ENCODE measurements at places on chromosomes 12 and 14. TPM values are rescaled to one million over a fixed set of nuclear protein-coding genes. Genes with fewer than 3 reads are reported as not detected.
A peak's percentile ranks its signal among the peaks of the same experiment; 100 is the strongest.

STON2 gene
- 14.0 TPM for total RNA-seq

SENP1 gene
- total RNA-seq, result 45.0 TPM

RFX4 gene
- total RNA-seq, result 2.2 TPM

PLA2G1B gene
- total RNA-seq, result not detected

RIPK3 gene
- total RNA-seq, result 5.3 TPM

ZNF385A gene
- 14.9 TPM for total RNA-seq

HECTD4 gene
- 37.3 TPM for total RNA-seq

SPTB gene
- 25.0 TPM for total RNA-seq

PLEKHA5 gene
- total RNA-seq, result 48.2 TPM

PLEKHH1 gene
- total RNA-seq, result 3.4 TPM

KSR2 gene
- total RNA-seq, result 0.72 TPM

AQP6 gene
- total RNA-seq, result 0.48 TPM

RPGRIP1 gene
- total RNA-seq, result not detected

ENDOU gene
- total RNA-seq, result 2.9 TPM

DNA sequence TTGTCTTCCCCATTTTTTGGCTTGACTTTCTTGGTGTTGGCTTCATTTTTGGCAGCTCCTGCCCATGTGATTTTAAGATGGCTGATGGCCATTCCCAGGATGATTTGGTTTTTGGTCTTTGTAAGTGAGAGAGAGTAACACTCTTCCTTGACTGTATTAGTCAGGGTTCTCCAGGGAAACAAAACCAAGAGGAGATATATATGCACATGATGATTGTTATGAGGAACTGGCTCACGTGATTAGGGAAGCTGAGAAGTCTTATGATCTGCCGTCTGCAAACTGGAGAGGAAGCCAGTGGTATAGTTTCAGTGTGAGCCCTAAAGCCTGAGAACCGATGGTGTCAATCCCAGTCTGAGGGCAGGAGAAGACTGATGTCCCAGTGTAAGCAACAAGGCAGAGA lies 146.6 kb downstream of the NRXN3 start:
- no peak for DNase-seq

GRCh38 chr14:88597601-88598000 lies 34.8 kb downstream of the ZC3H14 start:
- DNase-seq, result no peak

DNA sequence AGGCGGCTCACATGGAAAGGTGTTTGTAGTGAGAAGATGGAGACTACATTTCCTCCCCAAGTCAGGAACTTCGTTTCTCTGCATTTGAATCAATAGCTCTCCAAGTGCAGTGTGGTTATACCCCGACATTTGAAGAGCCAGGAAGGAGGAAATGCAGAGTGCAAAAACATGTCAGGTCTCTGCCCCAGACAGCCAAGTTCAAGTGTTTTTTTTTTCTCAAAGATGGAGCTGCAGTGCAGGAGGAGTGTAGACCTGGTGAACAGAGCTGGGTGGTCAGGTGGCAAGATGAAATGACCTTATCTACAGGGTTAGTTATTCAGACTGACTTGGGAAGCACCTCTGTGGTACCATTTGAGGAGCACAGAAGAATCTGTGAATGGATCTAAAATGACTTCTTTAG lies 21.3 kb downstream of the MLXIP start:
- no peak for DNase-seq

GRCh38 chr12:6465467-6466183 lies 4.9 kb downstream of the VAMP1 start:
- DNase-seq, result peak; percentile 78

DNA sequence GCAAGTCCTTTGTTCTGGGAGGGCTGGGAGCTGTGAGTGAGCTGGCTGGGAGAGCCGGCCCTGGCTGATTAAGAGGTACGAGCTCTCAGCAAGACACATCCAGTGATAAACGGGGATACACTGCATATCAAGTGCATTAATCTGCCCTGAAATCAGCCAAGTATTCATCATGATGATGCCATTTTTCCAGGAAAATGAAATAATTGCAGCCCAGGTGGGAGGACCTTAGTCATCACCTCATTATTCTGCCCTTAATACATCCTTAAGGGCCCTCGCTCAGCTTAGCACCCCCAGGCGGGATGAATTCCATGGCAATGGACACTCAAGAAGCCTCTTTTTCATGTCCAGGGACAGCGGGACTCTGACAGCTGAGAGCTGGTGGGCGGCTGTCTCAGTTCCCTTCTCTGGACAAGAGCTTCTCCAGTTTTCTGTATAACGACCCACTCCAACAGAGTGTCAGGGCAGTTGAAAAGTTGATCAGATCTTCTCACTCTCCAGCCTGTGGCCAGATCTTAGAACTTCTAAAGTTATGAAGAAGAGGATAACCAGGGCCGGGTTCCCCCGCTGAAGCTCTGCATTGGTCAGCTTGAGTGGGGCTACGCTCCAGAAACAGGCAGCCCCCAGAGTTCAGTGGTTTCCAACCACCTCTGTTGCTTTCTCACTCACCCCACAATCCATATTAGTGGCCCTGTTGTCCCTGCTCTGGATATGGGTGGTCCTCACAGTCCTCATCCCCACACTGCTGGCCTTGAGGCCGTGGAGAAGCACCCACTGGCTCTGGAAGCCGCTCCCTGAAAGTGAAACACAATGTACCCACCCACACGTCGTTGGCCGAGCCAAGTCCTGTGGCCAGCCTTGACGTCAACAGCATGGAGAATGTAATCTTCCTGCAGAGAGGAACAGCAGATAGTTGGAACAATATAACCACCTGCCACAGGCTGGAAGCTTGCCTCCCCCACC lies 306.2 kb upstream of the DIO3 start:
- DNase-seq, result peak; percentile 42

- DNase-seq, result peak; percentile 69
Observed at GRCh38 chr12:105084251-105085250, at the start of gene ALDH1L2. Gene ALDH1L2, minus strand, starts transcription at chr12:105084458. Its CDS starts 22 bp downstream, at chr12:105084436.

- no peak for DNase-seq
Observed at GRCh38 chr14:80350707-80351106, 139.4 kb upstream of the DIO2 start.

DNA sequence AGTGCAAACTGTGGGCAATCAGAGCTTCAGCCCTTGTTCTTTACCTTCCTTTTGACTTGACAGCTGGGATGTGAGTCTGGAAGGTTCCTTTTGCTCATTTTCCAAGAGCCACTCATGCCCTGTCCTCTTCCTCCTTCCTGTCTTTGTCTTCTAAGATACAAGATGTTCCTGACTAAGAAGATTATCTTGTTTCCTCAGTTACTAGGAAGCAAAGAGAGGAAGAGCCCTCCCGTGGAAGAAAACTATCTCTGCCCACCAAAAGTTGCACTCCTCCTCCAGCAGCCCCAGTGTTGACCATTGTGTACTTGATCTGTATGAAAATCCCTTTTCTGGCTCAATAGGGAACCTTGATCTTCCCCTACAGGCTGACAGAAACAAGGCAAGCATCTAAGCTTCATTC lies 138.0 kb downstream of the C12orf75 start:
- no peak for DNase-seq

DNA sequence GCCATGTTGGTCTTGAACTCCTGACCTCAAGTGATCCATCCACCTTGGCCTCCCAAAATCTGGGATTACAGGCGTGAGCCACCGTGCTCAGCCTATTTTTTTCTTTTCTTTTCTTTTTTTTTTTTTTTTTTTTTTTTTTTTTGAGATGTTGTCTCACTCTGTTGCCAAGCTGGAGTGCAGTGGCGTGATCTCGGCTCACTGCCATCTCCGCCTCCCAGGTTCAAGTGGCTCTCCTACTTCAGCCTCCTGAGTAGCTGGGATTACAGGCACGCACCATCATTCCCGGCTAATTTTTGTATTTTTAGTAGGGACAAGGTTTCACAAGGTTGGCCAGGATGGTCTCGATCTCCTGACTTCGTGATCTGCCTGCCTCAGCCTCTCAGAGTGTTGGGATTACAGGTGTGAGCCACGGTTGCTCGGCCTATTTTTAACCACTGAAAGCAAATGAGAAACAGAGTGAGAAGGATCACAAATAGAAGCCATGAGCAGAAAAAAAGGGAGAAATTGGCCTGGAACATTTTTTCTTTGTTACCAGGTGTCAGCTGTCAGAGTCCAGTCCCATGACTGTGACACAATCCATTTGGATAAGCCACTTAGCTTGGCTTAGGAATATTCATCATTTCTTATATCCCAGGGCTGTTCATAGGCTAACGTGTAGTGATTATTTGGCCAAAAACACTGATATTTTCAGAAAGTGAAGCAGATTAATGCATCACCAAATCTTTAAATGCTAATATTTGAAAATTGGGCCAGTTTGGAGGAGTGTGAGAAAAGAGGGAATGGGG lies 7.9 kb upstream of the NFKBIA start:
- DNase-seq, result no peak

- peak; percentile 8 for DNase-seq
Observed at GRCh38 chr14:53716578-53716977, 240.0 kb downstream of the BMP4 start.

- DNase-seq, result no peak
Observed at GRCh38 chr14:22888662-22889061, 5.6 kb downstream of the REM2 start.

DNA sequence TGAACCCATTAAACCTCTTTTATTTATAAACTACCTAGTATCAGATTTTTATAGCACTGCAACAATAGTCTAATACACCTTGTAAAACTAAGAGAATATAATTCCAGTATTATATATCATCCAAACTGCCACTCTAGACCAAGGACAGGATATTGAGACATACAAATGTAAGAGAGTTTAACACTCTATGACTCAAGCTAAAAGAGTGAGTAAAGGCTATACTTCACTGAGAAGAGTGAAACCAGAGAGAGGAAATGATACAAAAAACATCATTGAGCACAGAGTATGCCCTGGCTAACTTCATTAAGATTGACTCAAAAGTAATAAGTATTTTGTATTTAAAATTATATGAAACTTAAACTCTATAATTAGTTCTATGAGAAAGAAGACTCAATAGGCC lies 1951.9 kb upstream of the SEL1L start:
- DNase-seq, result no peak

DNA sequence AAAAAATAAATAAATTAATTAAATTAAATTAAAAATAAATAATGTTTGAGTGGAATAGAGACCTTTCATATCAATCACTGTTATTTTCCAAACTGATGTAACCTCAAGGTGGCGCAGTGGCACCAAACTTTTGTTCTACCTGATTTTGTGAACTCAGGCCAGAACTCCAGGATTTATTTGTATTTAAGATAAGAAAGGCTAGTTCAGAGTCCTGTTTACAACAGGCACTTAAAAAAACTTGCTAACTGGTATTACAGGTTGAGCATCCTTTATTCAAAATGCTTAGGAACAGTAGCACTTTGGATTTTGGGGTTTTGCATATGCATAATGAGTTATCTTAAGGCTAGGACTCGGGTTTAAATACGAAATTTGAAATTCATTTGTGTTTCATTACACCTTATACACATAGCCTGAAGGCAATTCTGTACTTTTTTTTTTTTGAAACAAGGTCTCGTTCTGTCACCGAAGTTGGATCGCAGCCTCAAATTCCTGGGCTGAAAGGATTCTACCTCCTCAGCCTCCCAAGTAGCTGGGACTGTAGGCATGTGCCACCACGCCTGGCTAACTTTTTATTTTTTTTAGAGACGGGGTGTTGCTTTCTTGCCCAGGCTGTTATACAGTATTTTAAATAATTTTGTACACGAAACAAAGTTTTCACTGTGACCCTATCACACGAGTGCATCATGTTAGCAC lies 32.4 kb downstream of the YY1 start:
- DNase-seq, result peak; percentile 18

GRCh38 chr14:56666716-56667115 lies 87.1 kb downstream of the TMEM260 start:
- no peak for DNase-seq

GRCh38 chr14:94392510-94392935 lies 4.1 kb upstream of the SERPINA1 start:
- peak; percentile 41 for DNase-seq

DNA sequence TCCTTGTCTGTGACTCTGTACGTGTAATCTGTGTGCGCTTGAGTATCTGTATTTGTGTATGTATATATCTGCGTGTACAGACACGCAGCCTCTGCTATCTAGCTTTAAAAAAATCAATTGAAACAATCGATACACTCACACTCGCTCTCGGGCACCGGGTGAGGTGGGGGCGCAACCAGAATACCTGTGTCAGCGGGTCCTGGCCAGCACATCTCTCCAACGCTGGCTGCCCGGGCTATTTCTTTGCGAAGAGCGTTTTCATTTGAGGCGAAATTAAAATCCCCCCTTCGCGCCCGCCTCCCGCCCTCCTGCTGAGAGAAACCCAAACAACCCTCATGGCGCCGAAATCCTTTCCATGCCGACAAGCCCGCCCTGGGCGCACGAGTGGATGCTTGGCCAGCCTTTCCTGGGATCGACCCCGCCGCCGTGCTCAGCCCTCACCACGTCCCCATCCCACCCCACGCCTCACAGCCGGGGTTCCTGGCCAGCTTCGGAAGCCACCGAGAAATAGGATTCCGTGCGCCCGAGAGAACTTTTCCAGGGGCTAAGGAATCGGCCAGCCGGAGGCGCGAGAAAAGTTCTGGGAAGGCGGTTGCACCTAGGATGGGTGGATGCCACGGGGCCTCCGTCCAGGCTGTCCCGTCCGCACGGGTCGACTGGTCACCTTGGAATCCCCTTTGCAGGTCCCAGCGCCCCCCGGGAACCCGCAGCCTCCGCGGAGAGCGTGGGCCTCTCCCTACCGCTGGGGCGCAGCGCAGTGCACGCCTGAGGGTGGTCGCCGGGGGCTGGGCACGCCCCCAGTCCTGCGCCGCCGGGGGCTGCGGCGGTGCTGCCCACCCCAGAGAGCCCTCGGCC lies 1.0 kb downstream of the ZDHHC22 start:
- no peak for DNase-seq

DNA sequence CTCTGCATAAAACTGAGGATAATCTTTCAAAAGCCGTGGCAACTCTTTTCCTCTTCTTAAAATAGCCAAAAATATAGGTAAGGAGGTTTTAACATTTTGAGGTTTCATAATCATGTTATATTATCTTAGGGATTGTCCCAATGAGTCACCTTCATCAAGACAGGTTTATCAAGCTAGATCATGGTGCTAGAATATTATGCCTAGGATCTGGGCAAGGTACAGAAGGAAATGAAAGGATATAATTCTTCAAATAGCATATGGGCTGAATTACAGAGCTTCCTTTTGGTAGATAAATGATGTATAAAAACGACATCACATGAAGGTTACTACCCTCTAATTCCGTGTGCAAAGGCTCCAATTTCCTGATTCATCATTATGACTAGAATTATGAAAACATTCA lies 28.6 kb upstream of the TBC1D15 start:
- no peak for DNase-seq

DNA sequence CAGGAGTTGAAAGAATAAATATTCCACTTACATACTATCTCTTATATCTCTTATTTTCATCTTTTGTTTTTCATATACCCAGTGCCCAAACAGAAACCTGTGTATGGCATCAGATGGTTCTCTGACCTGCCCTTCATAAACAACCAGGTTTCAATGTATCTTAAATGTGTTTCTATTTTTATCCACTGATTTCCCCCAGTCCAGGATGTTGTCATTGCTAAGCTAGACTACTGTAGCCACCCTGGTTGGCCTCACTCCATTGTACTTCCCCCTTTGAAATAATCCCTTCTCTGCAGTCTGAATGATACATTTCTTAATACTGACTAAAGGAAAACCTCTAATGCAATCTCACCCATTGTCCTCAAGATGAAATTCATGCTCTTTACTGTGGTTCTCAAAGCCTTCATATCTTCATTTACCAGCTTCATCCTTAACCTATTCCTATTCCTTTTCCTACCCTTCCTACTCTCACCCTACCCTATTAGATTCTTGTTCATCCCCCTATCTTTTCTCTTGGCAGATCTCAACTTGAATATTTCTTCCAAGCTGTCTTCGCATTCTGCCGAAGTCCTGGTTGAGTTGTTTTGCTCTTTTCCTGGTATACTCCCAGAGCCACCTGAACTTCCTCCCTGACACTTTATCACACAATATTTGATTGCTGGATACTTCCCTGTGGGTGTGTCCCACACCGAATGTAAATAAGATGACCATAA lies 312.4 kb downstream of the FOXG1 start:
- DNase-seq, result no peak

- no peak for DNase-seq
Observed at GRCh38 chr12:88399811-88400210, 180.5 kb downstream of the KITLG start.
